ENCODE measurements at places on chromosomes 16 and 17.

GRCh38 chr16:73302942-73303341 lies 255.0 kb upstream of the ZFHX3 start:
- no peak for DNase-seq

GRCh38 chr17:63024716-63025115 lies 58.7 kb downstream of the TANC2 start:
- no peak for DNase-seq

- DNase-seq, result no peak
These were observed 63.7 kb downstream of the RPH3AL start for GRCh38 chr17:288802-289356.

DNA sequence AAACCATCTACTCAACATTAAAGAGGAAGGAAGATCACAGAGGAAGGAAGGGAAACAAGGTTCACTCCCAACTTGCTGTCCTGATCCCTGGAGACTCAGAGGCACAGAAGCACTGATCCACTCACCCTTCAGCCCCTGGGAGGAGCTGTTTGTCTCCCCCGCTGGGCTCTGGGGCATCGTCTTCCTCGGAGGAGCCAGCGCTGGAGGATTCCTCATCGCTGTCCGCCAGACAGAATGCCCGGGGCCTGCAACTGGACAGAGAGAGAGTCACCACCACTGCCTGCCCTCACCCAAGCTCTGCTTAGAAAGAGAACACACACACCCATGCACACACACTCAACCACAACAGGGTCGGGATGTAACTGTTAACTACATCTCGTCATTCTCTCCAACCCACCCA lies 24.8 kb upstream of the ERN1 start:
- DNase-seq, result no peak
